ENCODE measurements at places on chromosomes 7 and 10.

DNA sequence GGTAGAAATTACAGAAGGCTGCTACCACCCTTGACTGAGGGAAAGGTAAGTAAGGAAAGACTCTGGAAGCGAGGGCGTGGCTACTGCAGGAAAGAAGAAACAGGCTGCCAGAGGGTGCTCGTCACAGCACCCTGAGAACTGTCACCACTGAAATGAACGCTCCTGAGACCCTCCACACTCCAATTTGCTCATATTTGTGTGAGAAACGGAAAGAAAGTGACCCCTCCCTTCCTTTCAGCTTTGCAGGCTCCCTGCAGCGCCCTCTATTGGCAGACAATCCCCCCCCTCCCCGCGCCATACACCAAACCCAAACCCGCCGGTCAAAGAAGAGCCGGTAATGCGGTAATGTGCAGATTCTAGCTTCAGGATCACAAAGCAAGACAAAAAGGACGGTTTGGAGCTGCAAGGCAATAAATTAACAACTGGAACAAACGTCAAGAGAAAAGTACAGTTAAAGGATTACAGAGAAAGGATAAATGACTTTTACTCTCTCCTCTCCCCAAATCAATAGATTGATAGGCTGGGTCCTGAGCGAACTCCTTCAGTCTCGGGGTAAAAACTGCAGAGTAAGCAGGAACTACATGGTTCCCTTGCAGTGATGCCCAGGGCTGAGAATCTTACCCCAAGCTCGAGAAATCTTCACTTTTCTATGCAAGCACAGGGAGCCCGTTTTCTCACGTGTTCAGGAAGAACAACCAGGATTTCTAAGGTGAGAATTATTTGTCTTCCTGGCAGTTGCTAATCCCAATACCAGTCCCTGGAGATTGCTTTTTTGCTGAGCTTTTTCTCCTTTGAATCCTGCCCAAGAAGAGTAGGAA is 47.6 kb downstream of the STEAP1B start:
- no peak for DNase-seq

DNA sequence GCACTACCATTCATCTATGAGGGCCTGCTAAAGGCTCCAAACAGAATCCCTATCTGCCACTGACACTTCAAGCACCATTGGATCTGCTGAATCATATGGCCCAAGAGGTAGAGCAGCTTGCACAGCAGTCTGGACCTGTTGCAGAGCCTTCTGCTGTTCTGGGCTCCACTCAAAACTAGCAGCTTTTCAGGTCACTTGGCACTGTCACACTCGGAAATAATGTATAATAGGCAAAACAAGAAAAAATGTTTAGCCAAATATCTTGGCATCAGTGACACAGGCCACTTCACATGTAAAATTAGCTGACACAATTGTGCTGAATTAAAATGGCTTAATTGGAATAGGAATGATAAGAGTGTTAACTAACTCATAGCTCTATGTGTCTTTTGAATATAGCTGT is 1182.9 kb upstream of the LRRTM3 start:
- no peak for DNase-seq

DNA sequence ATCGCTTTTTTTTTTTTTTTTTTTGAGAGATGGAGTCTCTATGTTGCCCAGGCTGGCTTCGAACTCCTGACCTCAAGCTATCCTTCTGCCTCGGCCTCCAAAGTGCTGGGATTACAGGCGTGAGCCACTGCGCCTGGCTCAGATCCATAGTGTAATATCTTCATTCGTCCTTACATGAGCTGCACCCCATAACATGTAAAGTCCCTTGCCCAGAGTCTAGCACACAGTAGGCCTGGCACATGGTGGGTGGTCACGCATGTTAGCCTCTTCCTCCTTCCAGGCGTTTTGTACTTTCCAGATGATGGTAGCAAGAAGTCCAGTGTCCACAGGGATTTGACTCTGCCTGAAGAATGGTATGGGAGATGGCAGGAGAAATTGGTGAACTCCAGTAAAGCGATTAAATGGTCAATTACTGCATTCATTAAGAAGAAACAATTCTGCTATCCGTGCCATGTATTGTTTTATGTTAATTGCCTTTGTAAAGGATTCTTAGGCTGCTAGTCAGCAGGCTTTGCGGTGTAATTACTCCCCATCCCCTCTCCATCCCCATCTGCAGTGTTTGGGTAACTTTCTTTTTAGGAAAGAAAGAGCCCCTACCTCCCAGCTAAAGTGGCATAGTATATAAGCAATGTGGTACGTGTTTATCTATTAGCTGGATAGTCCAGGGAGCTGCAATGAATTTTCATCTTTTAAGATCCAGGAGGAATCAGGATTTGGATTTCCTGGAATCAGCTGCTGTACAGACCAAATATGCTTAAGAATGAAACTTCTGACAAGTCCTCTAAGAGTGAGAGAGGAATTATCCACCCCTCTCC is 1.2 kb downstream of the TPST1 start:
- no peak for DNase-seq

GRCh38 chr10:108469940-108470339 is 1305.4 kb upstream of the SORCS1 start:
- DNase-seq: no peak

- no peak for DNase-seq
These were observed 12.7 kb downstream of the FZD1 start for GRCh38 chr7:91276909-91277308.

DNA sequence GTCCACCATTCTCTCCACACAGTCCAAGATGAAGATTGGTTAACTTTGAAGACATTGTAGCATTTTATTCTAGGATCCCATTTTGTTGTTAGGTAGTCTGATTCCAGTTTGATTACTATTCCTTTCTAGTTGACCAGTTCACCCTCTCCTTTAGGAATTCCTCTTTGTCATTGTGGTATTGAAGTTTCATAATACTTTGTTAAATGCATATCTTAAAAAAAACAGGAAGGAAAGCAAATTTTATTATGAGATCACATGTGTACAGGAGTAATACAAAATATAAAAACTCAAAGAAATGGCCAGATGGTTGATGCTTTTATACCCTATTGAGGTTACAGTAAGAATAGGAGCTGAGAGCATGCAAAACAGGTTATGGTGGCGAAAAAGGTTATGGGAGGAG is 15.5 kb upstream of the SEMA3C start:
- DNase-seq: no peak

DNA sequence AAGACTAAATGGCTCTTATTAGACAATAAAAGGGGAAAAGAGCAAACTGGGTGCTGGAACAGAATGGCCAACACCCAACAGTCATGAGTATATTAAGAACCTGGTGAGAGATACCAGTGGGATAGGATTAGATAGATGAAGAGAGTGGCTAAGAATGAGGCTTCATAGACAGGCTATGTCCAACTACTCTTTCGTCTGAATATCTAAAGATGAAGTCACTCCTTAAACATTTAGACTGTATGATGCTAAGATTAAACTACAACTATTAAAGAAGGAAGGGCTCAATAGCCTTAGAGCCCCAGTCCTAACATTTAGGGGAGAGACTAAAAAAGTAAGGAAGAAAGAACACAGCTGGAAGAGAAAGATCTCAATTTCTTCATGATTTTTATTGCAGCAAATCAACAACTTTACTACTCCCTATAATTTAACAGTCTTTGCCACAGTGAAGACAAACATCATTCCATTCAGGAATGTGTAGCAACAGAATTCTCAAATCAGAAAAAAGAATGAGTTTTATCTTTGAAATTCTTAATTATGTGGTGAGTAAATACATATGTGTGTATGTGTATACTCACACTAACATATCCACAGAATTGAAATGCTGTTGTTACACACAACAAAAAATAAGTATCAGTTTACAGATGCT is 45.6 kb downstream of the CACNA2D1 start:
- DNase-seq: no peak

DNA sequence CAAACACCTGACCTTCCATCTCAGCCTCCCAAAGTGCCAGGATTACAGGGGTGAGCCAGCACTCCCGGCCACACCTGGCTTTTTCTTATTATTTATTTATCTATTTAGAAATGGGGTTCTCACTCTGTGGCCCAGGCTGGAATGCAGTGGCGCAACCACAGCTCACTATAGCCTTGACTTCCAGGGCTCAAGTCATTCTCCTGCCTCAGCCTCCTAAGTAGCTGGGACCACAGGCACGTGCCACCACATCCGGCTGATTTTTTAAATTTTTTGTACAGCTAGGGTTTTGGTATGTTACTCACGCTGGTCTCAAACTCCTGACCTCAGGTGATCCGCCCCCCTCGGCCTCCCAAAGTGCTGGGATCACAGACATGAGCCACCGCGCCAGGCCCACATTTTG is 56.9 kb upstream of the MYL10 start:
- no peak for DNase-seq

- DNase-seq: no peak
These were observed 427.4 kb downstream of the PLXNA4 start for GRCh38 chr7:132148876-132149275.

DNA sequence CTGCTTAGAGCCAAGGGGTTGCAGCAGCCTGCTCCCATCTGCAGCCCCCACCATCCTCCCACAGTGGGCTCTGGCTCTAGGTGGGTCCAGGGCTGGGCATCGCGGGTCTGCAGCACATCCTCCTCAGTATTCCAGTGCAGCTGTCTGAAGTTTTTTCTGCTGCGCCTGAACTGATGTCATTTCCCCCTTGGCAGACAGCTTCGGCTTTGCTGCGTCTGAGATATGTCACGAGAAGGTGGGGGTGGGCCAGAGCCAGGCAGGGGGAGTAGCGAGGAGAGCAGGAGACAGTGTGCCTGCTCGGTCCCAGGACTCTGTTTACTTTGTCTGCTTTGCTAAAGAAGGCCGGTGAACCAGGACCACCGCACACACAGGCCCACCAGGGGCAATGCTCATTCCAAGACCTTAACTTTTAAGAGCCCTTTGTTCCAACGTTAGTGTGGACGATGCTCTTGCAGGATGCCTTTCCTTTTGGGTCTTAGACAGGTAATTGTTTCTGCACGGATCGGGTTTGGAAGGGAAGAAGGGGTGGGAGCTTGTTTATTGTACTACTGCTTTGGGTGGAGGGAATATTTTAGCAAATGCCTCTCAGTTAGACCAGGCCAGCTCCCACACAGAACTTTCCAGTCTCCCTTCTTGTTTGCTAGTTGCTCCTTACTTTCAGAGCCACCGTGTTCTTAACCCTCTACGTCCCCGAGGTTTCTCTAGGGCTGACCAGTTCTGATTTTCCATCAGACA is 32.4 kb downstream of the WBP1L start:
- no peak for DNase-seq

- no peak for DNase-seq
These were observed 74.5 kb upstream of the LEP start for GRCh38 chr7:128166603-128167041.

DNA sequence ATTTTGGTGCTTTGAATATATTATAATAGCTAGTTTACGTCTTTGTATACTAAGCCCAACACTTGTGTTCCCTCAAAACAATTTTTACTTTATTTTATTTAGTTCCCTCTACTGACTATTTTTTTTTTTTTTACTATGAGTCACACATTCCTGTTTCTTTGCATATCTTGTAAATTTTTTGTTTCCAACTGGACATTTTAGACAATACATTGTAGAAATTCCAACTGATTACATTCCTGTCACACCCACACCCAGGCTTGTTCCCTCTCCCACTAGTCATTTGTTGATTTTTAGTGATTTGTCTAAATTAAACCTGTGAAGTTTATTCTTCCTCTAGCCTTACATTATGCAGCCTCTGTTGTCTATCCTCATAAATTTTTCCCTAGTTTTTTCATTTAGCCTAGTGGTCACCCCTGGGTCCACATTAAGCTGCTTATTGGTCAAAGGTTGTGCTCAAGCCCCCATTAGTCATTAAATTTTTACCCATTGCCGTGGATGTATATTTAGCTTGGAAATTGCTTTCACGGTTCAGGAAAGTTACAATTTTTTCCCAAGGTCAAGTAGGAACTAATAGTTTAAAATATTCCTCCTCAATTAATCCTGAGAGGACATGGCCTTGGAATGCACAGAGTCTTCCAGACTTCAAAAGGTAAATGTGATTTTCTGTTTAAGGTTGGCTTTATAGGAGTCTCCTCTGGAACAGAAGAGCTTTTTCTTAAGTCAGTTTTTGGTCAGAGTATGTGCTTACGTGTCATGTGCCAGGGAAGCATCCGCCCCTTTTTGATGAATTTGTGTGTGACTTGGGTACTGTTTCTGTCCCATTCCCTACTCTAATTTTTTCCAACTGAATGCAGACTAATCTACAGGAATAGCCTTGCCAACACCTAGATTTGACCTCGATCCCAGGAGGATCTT is 207.6 kb upstream of the TMEM72 start:
- no peak for DNase-seq

- no peak for DNase-seq
These were observed 22.3 kb downstream of the RHEB start for GRCh38 chr7:151497306-151497871.

GRCh38 chr7:64893401-64893800 is 9.7 kb upstream of the ZNF273 start:
- no peak for DNase-seq

DNA sequence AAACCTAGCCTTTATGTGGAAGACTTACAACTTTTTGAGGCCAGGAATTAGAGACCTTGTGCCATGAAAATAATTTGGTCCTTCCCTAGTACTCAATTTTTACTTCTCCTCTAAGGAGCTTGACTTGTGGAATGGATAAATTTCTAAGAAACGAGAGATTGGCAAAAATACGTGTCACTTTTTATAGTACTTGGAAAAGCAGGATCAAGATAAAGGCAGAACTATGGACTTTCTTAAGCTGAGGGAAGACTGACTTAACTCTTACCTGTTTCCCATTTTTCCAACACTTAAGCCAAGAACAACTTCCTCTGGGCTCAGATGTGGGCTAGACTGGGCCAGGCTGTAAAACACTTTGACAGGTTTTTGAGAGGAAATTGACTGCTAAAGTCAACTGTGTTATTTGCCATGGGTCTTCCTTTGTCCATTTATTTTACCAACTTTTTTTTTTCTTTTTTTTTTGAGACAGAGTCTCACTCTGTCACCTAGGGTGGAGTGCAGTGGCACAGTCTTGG is 2.0 kb upstream of the WBP1L start:
- no peak for DNase-seq

- no peak for DNase-seq
These were observed 59.0 kb downstream of the PRR15 start for GRCh38 chr7:29622335-29623265.

- no peak for DNase-seq
These were observed 61.0 kb upstream of the TMEM248 start for GRCh38 chr7:66859794-66860645.

GRCh38 chr10:70538731-70539338 is 60.3 kb downstream of the PALD1 start:
- no peak for DNase-seq

DNA sequence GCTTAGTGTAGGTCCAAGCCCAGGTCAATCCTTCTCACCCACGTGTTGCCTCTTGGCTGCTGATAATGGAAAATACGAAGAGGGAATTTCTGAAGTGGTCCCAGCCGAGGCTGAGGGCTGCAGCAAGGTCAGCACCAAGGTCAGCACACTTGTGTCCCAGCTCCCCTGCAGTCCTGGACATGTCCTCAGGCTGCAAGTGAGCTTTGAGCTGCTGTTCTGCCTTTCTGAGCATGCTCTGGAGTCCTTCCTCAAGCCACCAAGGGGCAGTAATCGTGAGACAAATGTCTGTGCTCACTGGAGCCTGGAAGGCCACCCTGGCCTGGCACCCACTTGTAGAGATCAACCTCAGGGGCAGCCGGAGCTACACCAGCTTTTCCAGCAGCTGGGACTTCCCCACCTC is 28.3 kb downstream of the DRGX start:
- no peak for DNase-seq

- no peak for DNase-seq
These were observed 14.2 kb downstream of the PDLIM1 start for GRCh38 chr10:95276367-95277200.

All from T-cell (primary cell).